Stimulated activated CD8-positive, alpha-beta memory T cell treated with anti-CD3 and anti-CD28 coated beads, Interleukin-4, amount 100 ng/mL, for 4 hours (primary cell): ENCODE measurements at places on chromosomes 2 and 18.

DNA sequence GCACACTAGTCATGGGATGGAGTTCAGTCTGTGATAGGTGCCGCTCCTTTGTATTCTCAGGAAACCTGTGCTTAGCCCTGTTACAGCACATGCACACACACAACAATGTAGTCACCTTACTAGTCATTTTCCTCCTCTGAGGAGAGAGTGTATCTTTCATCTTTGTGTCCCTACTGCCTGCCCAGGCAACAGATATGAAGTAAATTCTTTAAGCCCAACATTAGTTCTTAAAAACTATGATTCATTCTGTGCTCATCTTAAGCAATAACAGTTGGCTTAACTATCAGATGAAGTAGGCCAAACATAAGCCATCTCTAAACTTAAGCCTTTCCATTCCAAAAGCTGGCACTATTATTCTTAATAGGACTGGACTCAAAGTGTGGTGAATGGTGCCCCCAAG lies 186.5 kb downstream of the LNPK start:
- no peak for DNase-seq

- DNase-seq = no peak
Measured at GRCh38 chr18:21763846-21764646, 23.5 kb downstream of the MIB1 start.

GRCh38 chr2:232174662-232175061 lies 203.9 kb upstream of the ALPP start:
- DNase-seq = no peak

- no peak for DNase-seq
Measured at GRCh38 chr2:211434773-211435172, 878.4 kb downstream of the CPS1 start.

GRCh38 chr2:10919771-10920621 lies 8.3 kb downstream of the KCNF1 start:
- DNase-seq = no peak

DNA sequence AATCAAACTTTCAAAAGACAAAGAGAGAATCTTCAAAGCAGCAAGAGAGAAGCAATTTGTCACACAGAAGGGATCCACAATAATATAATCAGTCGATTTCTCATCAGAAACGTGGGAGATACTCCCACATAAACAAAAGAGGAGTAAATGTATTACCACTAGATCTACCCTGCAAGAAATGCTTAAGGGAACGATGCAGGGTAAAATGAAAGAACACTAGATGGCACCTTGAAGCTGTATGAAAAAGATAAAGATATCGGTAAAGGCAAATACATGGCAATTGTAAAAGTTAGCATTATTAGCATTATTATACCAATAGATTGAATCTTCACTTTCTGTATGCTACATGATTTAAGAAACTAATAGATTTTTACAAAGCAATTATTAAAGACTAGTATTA lies 677.0 kb downstream of the SUCLG1 start:
- DNase-seq = no peak

- no peak for DNase-seq
Measured at GRCh38 chr2:77590298-77590917, 68.2 kb upstream of the LRRTM4 start.

DNA sequence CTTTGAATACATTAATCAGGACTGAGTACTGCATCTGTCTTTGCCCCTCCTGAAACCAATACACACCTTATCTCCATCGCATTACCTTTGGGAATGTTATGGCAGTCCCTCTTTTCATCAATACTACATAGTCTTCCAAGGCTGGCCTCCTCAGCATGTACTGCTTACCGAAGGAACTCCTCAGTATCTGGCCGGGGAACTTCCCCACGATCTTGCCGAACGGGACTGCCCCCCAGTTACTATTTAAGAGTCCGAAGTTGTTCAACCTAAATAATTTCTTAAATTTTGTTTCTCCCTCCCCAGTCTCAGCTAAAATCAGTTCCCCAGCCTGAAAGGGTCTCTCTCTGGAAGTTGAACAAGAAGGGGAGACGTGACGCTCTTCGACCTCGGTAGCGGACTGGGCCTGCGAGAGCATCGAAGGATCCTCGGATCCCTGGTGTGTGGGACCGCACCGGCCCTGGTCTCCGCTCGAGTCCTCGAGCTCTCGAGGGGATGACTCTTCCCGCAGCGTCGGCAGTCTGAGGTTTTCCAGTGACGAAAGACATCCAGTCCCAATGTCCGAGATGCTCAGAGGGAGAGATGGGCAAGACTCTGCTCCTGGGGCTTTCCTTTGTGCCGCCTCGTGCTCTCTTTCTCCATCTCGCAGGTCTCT lies 489 bp downstream of the TRMT61B start:
- DNase-seq = no peak

GRCh38 chr2:156702541-156702940 lies 266.4 kb downstream of the GPD2 start:
- no peak for DNase-seq

DNA sequence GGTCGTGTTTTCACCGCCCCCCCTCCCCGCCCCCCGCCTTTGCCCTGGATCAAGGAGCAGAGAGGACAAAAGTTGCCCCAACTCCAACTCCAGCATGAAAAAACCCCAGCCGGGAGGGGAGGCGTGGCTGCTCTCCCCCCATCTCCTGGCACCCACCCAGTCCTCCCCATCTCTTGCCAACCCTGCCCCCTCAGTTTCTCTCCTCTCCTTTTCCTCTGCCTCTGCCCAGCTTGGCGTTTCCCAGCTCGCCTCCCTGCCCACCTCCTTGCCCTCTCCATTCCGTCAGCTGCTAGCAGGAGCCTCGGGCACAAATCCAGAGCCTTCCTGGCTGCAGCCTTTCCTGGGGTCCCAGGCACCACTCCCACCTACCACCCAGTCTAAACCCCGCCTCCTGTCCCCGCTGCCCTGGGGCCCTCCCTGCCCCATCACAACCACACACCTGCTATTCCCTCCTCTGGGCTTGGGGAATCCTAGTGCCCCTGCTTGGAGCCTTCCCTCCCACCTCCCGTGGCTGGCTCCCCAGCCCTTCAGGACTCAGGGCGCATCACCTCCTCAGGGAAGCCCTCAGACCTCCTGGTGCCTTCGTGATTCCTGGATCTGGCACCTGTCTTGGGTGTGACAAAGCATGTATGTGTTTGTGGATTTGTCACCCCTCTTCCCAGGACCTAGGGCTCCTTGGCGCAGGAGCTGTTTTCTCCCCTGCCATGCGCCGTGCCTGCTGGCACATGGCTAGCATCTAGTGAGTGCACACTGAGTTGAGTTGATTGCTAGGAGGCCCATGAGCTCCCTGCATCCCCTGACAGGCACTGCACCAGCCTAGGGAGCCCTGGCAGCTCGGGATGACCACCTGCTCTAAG lies 209.1 kb downstream of the TFCP2L1 start:
- no peak for DNase-seq

DNA sequence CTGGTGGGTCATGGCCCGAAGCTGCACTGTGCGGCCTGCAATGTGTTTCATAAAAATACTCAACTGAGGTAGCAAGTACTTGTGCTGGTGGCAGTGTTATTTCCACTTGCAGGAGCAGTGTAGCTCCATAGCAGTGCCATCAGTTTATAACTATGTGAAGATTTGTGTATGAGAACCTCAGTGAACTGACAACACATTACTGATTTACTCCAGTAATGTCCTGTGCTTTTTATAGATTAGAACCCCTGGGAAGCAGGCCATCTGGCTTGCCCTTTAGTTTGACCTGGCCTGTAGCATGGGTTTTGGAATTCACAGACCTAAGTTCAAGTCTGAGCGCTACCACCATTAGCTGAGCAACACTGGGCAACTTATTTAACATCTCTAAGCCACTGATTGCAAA lies 99.7 kb upstream of the AQP4 start:
- DNase-seq = no peak

- no peak for DNase-seq
Measured at GRCh38 chr18:23133860-23134779, 1.2 kb upstream of the CABLES1 start.

GRCh38 chr18:41140506-41140905 lies 814.5 kb upstream of the PIK3C3 start:
- DNase-seq = no peak

- no peak for DNase-seq
Measured at GRCh38 chr2:110866466-110866865, 134.1 kb downstream of the ACOXL start.

- DNase-seq = no peak
Measured at GRCh38 chr2:1582891-1583341, 161.4 kb downstream of the PXDN start.

- no peak for DNase-seq
Measured at GRCh38 chr2:207869784-207870778, 100.4 kb upstream of the FZD5 start.

DNA sequence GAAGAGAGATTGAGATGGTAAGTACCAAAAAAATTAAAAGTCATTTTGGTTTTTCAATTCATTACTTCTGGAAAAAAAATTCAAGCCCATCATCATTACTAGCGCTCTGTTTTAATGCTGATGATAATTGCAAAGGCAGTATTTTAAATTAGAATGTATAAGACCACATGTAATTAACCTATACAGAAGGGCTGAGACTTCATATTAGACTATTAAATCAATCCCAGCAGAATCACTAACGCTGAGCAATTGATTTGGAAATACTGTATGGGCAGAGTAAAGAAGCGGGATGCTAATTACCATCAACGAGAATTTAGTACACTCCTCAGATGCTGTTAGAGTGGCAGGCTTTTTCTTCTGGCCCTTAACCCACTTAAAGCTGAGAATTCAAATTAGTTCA lies 165.0 kb downstream of the SLC4A3 start:
- DNase-seq = no peak

DNA sequence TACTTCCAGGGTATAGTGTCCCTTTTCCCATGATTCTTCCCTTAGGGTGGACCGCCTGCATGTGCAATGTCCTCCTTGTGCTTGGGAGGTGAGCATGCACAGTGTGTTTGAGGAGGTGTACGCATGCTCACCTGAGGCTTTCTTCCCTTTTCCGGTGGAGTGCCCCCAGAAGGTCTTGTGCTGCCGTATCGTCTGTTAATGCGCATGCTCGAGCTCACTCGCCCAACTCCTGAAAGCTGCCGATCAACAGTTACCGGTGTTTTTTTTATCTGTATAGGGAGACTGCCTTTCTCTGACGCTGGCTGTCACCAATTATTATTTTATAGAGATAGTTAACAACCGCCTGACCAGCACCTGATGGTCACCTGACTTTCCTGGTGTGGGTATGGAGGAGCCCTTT lies 458.8 kb upstream of the MEX3C start:
- DNase-seq = no peak

DNA sequence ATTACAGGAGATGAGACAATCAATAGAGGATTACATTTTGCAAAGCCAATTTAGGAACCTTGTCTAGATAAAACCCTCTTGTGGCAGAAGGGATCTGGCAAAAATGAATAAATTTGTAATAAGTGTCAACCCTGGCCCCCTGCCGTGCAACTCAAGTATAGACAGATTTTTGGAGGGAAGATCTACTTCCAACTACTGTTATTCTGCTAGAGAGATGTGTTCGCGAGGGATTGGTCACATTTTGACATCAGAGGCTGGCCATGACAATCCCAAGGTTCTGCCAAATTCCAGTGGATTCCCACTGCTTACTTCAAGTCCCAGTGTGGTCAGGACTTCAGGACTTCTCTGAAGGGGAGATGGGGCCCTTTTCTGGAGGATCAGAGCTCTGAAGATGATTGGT lies 192.6 kb downstream of the SH3RF3 start:
- DNase-seq = no peak

GRCh38 chr2:129755786-129756185 lies 223.7 kb upstream of the RAB6C start:
- no peak for DNase-seq

GRCh38 chr2:125581557-125581956 lies 1074.4 kb upstream of the GYPC start:
- DNase-seq = no peak

- DNase-seq = no peak
Measured at GRCh38 chr2:174703430-174703829, 60.8 kb downstream of the CHRNA1 start.

GRCh38 chr2:142321706-142322280 lies 191.0 kb upstream of the LRP1B start:
- DNase-seq = no peak
